CD4-positive, alpha-beta T cell treated with Interleukin-17A for 1 hour (primary cell): ENCODE measurements at places on chromosomes 1 and 21.

DNA sequence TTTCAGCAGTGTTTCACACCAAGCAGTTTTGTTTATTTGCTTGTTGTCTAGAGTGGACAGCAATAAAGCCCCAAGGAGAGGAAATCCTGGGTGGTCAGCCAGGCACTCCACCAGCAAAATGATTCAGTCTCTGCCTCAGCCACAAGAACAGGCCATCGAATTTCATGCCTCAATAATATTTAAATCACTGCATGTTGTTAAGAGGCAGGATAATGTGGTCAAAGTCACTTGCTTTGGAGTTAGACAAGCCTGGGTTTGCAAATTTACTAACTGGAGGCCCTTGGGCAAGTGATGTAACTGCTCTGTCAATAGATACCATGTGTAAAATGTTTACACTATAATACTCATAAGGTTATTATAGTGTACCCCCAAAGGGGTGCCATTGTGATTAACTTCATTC, 349.6 kb downstream of the LMO4 start:
- no peak for DNase-seq

- no peak for DNase-seq
Observed at GRCh38 chr1:13823126-13823880, 123.3 kb downstream of the PRDM2 start.

GRCh38 chr1:14098294-14098913, 398.4 kb downstream of the PRDM2 start:
- no peak for DNase-seq

DNA sequence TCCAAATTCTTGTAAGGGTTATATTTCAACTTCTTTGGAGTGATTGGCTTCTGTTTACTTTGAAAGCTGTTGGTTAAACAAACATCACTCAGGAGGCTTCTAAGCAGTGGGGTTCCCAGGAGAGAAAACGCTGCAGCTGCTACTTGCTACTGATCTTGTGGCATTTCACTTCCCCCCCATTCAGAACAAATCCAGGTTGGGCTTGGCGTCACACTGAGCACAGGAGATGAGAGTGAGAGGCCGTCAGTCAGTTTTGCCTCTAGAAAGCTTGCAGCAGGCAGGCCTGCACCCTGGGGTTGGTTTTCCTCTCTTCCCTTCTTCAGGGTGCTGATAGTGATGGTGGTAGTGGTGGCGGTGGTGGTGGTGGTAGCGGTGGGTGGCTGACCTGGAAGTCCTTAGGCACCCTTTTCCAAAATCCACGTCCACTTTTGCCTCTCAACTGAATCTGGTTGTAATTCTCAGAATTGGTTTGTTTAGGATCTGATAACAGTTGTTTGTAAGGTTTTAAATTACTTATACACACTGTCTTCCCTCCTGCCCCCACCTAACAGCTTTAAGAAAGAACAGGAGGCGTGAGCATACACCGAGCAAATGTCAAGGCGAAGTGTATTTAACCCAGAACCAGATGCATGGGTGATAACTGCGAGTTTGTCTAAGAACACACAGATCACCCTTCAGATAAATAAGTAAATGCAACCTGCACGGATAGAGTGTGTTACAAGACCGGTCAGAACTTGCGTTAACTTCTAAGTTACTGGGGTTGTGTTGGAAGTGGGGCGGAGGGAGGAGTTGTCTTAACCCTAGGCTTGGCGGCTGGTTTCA, 3.2 kb upstream of the PROX1 start:
- DNase-seq = no peak

- no peak for DNase-seq
Observed at GRCh38 chr1:235068158-235069121, 60.2 kb downstream of the TOMM20 start.

DNA sequence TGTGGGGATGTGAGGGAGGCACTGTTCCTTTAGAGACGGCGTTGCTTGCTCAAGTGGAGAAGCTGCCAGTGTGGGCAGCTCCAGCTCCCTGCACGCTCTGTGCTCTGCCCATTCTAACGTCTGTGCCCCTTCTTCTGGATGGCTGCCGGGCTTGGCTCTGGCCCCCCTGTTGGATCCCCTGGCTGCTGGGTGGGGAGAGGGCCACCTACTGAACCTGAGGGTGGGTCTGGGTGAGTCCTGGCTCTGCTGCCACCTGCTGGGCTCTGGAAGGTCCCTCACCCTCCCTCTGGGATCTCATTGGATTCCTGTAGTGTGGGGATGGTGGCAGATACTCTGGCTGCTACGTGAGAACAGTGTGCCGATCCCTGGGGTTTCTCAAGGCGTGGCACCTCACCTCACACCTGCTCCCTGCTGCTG, 5.0 kb downstream of the PFKL start:
- DNase-seq = no peak

GRCh38 chr1:67336783-67337182, 29.1 kb downstream of the IL12RB2 start:
- DNase-seq = peak; percentile 40

DNA sequence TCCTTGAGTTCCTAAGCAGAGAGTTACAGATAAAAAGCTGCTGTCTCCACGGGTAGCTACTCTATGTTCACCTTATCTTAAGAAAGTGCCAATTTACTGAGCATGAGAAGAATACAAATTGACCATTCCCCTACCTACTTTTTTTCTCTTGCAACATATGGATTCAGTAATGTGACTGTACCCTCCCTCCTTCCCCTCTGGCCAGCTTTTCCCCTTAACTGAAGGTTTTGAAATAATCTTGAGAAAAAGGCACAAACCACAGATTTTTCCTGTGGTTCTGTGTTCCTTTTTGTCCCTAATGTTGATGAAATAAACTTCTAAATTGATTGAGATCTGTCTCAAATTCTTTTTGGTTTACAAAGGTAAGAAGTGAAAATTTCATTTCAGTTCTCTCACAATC, 2.6 kb upstream of the CD2 start:
- DNase-seq = peak; percentile 3

DNA sequence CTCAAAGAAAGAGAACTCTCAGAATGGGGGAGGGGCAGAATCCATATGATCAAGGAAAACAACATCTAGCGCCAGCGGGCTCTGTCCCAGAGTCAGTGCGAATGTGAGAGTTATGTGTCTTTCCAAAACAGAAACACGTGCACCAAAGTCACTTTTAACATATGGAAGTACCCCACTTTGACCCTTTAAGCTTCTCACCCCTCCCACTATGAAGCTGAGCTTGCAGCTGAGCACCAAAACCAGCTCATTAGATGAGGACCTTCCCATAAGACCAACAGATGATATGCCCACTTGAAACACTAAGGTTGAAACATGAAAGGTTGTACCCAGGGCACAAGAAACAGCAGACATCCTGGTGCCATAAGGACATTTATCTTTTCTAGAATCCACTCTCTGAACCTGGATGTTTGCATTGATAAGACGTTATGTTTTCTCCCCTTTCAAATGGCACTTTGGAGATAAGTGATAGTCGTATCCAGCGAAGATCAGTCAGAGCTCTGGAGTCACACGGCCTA, 171.0 kb downstream of the TGFBR3 start:
- DNase-seq = no peak

DNA sequence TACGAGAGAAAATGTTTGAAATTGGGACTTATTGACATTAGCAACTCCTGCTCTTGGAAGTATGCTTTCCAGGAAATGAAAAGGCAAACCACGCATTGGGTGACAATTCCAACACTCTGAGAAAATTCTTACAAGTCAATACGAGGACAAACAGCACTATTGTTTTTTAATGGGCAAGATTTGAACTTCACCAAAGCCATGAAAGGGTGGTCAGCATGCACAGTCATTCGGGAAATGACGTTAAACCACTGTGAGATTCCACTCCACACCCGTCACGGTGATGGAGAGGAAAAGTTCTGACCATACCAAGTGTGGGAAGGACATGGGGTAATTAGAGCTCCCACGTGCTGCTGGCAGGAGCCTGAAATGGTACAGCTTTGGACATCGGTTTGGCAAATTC, 12.2 kb upstream of the PRXL2B start:
- DNase-seq = no peak

DNA sequence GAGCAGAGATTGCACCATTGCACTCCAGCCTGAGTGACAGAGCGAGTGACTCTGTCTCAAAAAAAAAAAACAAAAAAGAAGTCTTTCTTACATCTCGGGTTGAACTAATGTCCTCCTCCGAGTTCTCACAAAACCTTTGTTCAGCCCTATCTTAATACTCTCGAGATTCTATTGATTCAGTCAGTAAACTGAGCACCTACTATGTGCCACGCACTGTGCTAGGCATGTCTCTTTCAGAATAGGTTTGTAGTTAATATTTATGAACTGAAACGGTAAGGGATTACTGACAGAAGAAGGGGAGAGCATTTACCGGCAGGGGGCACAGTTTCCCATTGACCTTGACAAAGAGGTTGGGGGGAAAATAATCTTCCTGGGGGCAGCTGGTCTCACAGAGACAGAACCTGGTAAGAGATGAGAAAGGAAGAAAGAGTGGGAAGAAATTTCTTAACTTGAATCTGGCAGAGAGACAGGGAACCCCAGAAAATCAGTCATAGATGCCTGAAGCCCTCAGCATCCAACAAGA, 3.4 kb downstream of the PIAS3 start:
- DNase-seq = peak; percentile 19

DNA sequence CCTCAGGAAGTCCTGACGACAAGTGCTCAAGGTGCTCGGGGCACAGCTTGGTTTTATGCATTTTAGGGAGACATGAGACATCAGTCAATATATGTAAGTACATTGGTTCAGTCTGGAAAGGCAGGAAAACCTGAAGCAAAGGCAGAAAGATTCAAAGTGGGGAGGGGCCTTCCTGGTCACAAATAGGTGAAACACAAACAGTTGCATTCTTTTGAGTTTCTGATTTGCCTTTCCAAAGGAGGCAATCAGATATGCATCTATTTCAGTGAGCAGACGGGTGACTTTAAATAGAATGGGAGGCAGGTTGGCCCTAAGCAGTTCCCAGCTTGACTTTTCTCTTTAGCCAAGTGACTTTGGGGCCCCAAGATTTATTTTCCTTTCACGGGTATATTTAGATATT, 8.9 kb upstream of the RNF187 start:
- no peak for DNase-seq
